ENCODE measurements at places on chromosomes 11 and 22.

- no peak for DNase-seq
Measured at GRCh38 chr22:50318698-50319411, 8.0 kb downstream of the DENND6B start.

GRCh38 chr11:119078675-119079420 is 5.8 kb upstream of the HMBS start:
- DNase-seq: no peak

- DNase-seq: no peak
Measured at GRCh38 chr11:127993281-127993680, 594.1 kb downstream of the ETS1 start.

DNA sequence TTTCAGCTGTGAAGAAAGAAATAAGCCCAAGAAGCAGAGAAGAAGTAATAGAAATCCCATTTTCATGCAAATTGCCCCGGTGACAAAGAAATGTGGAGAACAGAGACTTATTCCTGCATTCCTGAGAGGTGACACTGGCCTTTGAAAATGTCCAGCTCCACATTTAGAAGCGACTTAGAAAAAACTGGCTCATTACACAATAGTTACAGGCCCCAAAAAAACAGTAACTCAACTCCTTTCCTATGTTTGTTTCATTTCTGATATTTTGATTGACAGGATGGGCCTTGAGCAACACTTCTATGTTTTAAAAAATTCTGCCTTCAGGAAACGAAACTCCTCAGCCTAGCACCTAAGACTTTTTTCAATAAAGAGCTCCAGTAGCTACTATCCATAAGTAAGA is 726.9 kb upstream of the TENM4 start:
- DNase-seq: no peak

DNA sequence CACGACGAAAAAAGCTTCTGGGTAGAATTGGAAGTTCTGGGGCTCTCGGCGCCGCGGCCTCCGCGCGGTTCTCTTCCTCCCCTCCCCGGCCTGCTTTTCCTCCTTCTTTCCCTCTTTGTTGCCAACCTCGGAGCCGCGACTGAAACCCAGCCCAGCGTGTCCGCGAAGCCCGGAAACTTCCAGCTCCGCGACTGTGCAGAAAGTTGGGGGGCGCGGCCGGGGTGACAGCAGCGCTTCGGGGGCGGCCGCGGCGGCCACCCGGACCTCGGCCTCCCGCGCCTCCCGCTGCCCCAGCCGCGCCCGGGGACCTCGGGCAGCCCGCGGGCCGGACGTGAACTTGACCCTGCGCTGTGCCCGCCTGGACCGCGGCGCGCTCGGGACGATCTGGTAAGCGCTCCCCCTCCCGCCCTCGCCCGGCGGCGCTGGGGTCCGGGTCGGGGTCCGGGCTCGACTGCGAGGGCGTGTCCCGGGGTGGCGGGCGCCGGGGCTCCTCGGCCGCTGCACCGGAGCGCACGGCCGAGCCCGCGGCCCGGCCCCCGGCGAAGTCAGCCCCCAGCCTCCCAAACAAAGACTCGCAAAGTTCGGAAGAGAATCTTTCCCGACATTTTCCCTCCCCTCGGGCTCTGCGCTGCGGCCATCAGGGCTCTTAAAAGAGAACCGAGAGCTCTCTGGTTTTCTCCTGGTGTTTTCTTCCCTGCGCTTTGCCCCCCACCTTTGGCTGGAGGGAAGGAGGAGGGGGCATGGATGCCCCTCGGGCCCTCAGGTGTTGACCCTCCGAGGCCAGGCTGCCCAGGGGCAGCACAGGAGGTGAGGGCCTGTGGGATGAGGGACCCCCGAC is 67.9 kb upstream of the WNT7B start:
- DNase-seq: peak; percentile 22

- no peak for DNase-seq
Measured at GRCh38 chr11:27526535-27526934, 20.0 kb upstream of the LIN7C start.

DNA sequence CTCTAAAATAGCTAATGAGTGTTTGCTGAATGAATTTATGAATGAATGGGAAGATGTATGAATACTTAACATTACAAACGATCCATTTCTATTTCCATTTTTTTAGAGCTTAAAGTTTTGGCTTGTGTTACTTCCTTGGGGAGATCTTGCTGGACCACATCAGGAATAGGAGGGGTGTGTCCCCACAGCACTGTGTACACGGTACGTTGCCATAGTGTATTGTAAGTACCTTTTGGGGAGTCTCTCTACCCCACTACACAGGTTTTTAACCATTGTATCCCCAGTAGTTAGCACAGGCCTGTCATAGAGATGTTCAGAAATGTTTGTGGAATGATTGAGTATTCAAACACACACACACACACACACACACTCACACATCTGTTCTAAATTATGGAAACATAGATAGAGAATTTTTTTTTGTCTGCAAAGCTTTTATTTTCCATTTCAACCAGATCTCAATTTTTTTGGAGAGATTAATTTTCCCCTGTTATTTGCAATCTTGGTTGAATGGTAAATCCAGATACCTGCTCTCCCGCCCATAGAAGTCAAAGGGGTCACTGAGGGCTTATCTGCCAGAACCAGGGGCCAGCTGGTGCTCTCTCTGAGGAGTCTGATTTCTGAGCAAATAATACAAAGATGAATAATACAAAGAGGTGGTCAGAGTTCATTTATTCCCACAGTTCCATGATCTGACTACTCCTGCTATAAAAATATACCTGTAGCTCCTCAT is 471.0 kb downstream of the INSC start:
- DNase-seq: no peak

DNA sequence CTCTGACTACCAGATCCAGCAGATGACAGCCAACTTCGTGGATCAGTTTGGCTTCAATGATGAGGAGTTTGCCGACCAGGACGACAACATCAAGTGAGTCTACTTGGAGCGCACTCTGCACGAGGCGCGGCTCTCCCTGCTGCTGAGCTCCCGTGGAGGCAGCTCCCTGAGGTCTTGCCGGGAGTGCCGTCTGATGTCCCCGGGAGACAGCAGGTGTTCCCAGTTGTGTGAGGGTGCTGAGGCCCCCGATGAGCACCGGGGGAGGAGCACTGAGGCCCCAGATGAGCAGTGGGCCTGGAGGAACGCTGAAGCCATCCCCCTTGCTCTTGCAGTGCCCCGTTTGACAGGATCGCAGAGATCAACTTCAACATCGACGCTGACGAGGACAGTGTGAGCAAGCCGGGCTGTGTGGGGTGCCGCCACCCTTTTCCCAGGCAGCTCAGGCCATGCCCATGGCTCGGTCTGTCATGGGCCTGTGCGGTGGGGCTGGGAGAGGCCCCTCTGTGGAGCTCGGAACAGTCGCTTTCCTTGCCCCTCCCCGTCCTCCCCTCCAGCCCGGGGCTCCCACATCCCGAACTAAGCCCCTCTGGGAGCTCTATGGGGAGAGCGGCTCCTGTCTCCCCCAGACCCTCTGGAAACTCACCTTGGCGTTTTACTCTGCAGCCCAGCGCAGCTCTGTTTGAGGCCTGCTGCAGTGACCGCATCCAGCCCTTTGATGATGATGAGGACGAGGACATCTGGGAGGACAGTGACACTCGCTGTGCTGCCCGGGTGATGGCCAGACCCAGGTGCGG is 37.1 kb downstream of the SBF1 start:
- no peak for DNase-seq

- DNase-seq: peak; percentile 37
Measured at GRCh38 chr11:61787928-61788491, 4.4 kb downstream of the TMEM258 start.

GRCh38 chr11:130629039-130629438 is 180.6 kb downstream of the ADAMTS15 start:
- DNase-seq: no peak

DNA sequence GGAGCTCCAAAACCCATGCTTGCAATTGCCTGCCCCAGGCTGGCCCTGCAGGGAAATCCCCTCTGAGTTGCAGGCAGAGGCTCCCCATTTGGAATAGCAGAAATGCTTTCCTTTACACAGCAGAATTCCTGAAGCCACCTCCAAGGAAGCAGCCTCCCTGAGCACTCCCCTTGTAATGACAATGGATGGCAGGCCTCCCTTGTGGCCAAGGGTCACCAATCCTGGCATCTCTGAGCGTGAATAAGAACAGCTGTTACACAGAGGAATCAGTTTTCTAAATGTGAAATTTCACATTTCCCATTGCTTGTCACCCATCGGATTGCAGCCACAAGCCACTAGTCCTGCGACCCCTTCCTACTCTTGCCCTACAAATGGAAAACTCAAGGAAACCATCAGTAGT is 107.6 kb downstream of the GALNT18 start:
- DNase-seq: no peak

Data from activated CD4-positive, alpha-beta T cell treated with anti-CD3 and anti-CD28 coated beads, Interleukin-2, Interleukin-6, amounts not matched to agents 100 ng/mL and 50 ng/mL, durations not matched to agents 16 hours and 8 hours (primary cell).